CD4-positive, alpha-beta T cell treated with Interleukin-6 at 100 ng/mL for 8 hours (primary cell): ENCODE measurements at places on chromosomes 1 and 21.

DNA sequence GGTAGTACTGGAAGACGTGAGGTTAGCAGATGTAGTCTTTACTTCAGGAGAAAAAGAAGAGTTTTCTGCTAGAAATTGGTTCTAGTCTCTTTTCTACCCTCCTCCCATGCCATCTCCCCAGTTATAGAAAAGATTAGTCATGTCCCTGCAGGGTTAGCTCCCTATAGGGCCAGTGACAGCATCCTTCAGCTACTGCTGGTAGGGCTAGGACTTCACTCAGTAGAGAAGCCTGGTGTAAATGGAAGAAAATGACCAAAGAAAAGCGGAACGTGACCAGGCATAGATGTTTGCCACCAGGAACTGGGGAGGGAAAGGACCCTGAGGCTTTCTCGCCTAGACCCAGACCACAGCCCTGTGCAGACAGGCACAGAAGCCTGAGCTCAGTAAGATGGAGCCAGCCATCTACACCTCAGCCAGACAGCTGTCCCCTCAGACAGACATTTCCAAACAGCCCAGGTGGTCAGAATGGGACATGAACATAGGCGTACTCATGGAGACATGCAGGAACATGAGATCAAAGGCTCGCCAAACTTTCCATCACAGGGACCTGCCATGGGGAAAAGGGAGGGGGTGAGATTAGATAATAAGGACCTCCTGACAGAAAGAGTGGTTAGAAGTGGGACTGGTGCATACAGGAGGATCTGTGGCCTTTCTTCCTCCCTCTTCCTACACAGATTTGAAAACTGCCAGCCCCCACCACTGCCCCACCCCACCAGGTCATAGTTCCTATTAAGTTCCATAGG, 23.5 kb upstream of the SLAMF9 start:
- no peak for DNase-seq

DNA sequence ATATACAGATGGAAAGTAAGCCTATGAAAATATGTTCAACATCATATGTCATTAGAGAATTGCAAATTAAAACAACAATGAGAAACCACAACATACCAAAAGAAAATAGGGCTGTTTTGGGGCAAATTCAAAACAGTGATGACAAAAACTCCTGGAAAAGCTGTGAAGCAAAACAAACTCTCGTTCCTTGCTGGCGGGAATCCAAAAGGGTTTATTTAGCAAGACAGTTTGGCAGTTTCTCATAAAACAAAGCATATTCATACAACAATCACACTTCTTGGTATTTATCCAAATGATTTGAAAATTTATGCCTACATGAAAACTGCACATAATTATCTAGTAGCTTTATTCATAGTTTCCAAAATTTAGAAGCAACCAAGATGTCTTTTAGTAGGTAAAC, 44.4 kb downstream of the COL11A1 start:
- no peak for DNase-seq

- peak; percentile 4 for DNase-seq
These were observed 15.4 kb upstream of the RNU1-4 start for GRCh38 chr1:16724718-16725438.

- DNase-seq, result no peak
These were observed 34.2 kb downstream of the IGFN1 start for GRCh38 chr1:201224666-201225370.

DNA sequence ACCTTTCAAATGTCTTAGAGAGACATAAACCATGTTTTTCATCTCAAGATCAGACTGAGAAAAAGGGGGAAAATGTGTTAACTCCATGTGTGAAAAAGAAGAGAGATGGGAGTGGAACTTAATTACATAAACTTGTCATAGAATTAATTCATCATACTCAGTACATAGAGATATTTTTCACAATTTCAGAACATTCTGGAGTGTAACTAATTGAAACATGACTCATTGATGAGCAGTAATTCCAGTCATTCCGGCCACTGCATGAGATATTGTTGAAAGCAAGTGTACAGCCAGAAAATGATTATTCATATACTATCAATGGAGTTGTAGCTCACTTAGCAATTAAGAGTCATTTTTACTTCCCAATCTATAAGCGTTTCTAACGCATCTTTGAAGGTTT, 739.3 kb downstream of the LTN1 start:
- DNase-seq, result no peak

DNA sequence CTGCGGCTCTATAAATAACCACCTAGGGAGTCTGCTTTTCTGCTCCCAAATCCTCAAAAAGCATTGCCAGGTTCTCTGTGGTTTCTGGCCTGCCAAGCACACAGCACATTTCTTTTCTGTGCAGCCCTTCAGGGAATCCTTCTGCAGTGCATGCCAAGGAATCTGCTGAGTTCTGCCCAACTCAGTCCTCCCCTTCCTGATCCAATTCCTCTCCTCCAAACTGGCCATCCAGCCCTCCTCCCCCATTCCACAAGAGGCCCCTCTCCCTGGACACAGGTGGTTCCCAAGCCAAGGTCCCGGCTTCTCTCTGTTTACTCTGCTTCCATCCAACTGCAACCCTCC, 61.8 kb downstream of the HIVEP3 start:
- no peak for DNase-seq

DNA sequence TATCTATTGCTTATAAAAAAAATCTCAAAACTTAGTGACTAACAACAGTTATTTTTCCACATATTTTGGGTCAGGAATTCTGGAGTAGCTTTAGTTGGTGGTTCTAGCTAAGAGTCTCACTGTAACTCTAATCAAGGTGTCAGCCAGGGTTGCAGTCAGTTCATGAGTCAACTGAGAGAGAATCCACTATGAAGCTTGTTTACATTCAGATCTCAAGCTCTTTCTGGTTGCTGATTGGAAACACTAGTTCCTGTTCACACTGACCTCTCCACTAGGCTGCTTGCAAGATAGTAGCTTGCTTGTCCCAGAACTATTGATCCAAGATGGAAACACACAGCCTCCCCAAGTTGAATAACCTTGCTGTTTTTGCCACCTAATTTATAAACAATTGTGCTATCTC, 1192.1 kb upstream of the B3GALT2 start:
- no peak for DNase-seq

DNA sequence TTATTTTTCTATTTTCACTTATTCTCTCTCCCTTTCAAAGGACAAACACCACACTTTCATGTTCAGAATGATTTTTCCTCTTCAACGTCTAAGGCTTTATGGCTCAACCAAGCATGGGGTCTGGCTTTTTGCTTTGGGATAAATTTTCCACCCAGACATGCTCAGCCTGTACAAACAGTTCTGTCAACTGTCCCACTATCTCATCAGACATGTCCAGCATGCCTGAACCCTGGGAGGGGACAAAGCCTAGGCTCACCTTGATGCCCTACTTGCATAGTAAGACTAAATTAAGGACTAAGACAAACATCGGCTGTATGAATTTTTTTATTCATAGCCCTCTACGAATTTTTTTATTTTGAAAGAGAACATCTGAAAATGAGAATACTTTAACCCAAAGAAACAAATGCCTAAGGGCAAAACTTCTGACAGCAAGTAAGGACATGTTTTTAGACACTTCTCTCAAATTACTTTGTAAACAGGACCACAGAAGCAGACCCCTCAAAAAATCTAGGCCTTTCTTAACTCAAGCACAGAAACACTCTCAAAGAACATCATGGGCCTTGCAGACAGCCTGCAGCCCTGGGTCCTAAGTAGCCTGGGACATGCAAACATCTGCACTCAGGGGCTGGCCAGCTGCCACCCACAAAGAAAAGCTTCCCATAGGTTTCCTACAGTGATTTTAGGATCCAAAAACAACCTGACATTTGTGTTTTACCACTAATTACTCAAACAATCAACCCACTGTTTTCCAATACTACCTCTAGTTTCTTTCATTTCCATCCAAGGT, 72.3 kb upstream of the PALMD start:
- no peak for DNase-seq

DNA sequence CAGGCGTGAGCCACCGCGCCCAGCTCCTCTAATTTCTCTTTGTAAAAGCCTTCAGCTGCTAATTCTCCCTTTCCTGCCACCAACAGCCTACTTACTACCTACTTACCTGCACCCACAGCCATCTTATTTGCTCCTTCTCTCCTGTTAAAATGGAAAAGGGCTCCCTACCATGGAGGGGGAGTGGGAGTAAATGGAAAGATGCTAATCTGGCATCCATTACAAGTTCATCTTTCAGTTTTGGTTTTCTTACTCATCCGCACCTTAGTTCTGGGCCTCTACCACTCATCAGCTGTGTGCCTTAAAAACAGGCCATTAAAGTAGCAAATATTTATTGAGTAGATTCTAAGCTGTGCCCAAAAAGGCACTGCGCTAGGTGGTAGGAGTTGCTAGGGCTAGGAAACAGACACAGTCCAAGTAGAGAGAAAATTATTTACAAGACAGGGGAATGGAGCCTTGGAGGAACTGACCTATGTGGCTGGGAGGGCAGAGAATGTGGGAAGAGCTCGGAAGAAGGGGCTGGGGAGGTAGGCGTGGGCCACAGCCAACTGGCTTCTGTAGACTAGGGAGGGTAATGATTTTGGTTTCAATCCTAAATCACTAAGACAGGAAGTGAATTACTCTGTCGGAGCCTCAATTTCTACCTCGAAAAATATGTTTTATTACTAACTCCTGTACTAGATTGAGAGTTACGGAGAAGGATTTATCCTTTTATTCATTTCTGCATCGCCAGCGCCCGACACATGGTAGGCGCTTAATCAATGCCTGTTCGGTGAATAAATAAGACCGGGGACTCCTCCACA, 685 bp upstream of the DDI2 start:
- no peak for DNase-seq

- peak; percentile 24 for DNase-seq
These were observed 1.0 kb downstream of the EGLN1 start for GRCh38 chr1:231420959-231421545.

DNA sequence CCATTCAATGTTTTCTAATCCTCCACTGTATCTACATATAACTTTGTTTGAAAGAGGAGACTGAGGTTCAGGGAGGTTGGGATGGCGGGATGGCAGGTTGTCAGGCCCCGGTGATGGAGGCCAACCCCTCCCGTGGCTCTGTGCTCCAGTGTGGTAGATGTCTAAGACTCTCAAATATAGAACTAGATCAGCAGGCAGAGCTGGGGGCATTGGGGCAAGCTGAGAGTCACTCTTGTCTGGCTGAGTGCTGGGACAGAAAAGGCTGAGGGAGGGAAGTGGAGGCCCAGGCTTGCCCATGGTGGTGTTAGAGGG, 1.7 kb downstream of the IL6R start:
- DNase-seq, result no peak

- no peak for DNase-seq
These were observed 47.6 kb downstream of the KRTAP19-8 start for GRCh38 chr21:30990514-30991262.

GRCh38 chr21:38916214-38916964, 110.7 kb downstream of the ETS2 start:
- DNase-seq, result no peak

GRCh38 chr1:37620707-37621106, 14.0 kb downstream of the RSPO1 start:
- DNase-seq, result no peak

GRCh38 chr1:62781841-62782543, 1.9 kb upstream of the ATG4C start:
- DNase-seq, result no peak

GRCh38 chr1:181798191-181798926, 263.2 kb downstream of the ZNF648 start:
- DNase-seq, result no peak

GRCh38 chr1:242826701-242827336, 302.3 kb upstream of the PLD5 start:
- no peak for DNase-seq

DNA sequence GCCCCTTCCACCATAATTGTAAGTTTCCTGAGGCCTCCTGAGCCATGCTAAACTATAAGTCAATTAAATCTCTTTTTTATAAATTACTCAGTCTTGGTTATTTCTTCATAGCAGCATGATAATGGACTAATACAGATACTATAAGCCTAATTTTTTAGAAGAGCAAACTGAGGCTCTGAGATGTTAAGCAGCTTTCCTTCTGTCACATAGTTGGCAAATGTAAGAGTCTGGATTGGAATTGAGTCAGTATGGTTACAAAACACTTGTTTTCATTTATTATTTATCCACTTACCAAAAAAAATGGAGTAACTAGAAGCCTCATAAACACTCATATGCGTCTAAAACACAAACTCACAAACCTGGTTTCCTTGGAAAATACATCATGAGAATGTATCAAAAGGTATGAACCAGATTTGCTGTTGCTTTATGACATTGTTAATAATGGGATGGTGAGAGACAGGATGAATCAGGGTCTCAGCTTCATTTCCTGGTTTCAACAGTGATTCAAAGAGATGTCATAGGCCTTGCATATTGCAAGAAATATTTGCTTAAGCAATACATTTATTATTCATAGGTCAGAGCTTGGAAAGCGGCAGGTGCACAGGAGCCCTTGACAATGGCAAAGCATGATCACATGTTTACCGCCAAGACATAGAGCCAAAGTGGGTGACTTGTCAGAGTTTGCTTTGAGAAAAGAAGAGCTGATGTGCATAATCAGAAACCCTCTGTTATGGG, 221.5 kb downstream of the GRIK1 start:
- no peak for DNase-seq

DNA sequence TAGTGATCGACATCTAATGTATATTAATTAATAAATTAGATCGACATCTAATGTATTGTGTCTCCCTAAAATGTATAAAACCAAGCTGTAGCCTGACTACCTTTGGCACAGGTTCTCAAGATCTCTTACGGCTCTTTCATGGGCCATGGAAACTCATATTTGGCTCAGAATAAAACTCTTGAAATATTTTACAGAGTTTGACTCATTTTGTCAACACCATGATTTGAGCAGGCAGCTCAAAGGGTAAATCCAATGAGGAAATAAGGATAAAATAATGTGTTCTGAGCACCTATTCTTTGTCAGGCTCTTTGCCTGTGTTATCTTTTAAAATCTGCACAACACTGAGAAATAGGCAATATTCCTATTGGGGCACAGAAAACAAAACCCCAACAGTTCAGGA, 223.4 kb upstream of the DUSP10 start:
- DNase-seq, result no peak

GRCh38 chr1:47585141-47585902, 147.5 kb downstream of the FOXD2 start:
- DNase-seq, result no peak

DNA sequence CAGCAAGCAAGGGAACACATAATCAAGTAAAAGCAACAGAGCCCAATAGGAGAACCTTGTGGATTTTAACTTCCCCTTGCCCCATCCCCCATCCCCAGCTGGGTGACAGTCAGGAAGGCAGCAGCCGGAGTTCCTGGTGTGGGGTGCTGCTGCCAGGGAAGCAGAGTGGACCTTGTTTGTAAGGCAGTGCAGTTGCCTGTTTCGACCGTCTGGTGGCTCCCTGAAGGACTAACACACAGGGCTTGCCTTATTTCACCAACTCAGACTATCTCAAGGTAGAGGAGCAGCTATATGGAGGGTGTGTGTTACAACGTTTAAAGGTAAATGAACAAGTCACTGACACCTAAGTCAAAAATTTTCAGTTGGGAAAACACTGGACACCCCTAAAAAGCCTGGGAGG, 6.6 kb downstream of the KRTAP10-8 start:
- no peak for DNase-seq
